ENCODE measurements at places on chromosomes 2 and 18.
A peak's percentile ranks its signal among the peaks of the same experiment; 100 is the strongest.

- no peak for DNase-seq
These were observed 135.3 kb downstream of the ACKR3 start for GRCh38 chr2:236704887-236705286.

DNA sequence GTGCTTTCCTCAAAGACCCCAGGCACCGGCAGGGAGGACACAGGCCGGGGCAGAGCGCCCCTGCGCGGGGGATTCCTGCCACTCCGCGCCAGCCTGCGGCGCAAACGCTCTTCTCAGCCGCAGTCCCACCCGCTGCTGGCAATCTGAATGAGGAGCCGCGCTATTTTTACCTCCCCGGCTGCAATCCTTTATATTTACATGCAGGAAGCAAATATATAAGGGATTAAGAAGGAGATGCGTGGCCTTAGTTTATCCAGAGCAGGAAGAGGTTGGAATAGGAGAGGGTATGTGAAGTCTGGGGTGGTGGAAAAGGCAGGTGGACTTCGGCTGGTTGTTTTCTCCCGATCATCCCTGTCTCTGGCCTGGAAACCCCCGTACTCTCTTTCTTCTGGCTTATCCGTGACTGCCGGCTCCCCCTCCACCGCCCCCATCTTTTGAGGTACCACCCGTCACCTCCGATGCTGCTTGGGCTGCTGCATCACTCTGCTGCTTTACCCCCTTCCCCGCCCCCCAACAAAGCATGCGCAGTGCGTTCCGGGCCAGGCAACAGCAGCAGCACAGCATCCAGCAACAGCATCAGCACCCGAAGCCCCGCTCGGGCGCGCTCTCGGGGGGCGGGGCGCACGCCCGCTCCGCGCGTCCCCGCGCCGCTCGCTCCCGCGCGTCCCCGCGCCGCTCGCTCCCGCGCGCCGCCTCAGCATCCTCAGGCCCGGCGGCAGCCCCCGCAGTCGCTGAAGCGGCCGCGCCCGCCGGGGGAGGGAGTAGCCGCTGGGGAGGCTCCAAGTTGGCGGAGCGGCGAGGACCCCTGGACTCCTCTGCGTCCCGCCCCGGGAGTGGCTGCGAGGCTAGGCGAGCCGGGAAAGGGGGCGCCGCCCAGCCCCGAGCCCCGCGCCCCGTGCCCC is at the start of gene ADAM23:
Gene ADAM23 (plus strand): TSS at position 700 of the 902 bp plus-strand sequence. CDS start 335 bp downstream, outside the sequence.
- peak; percentile 40 for DNase-seq

DNA sequence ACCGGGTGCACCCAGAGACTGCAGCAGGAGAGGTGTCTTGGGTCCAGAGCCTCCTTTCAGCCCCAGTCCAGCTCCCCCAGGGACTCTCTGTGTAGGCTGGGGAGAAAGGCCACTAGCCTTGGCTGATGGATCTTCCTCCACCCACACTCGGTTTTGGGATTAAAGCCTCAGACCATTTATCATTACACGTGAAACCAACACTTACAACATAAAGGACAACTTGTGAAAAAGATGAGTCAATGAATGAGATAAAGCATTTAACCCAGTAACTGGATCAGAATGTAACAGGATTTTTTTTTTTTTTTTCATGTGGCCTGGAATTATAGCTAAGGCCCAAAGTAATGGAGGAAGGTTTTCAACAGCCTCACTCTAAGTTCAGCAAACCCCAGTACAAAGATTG is 32.1 kb downstream of the NAT8 start:
- no peak for DNase-seq

GRCh38 chr18:11283479-11284161 is 134.3 kb upstream of the PIEZO2 start:
- DNase-seq, result no peak

- DNase-seq, result no peak
These were observed 10.9 kb downstream of the ANKRD23 start for GRCh38 chr2:96832754-96833507.

DNA sequence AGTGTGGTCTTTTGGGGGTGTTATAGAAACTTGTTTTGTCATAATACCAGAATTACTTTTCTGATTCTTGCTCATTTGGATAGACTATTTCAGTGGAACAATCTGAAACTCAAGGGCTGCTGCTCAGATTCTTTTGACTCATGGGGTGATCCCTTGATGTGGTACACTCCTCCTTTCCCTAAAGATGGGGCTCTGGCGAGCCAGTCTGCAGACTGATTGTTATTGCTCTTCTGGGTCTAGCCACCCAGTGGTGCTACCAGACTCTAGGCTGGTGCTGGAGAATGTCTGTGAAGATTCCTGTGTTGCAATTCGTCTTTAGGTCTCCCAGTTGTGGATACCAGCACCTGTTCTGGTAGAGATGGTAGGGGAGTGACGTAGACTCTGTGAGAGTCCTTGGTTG is 4.2 kb upstream of the MARS2 start:
- no peak for DNase-seq
